Stimulated activated CD4-positive, alpha-beta T cell treated with anti-CD3 and anti-CD28 coated beads, Interleukin-2, amount 100 ng/mL, for 24 hours (primary cell): ENCODE measurements at places on chromosomes 16 and 17.

DNA sequence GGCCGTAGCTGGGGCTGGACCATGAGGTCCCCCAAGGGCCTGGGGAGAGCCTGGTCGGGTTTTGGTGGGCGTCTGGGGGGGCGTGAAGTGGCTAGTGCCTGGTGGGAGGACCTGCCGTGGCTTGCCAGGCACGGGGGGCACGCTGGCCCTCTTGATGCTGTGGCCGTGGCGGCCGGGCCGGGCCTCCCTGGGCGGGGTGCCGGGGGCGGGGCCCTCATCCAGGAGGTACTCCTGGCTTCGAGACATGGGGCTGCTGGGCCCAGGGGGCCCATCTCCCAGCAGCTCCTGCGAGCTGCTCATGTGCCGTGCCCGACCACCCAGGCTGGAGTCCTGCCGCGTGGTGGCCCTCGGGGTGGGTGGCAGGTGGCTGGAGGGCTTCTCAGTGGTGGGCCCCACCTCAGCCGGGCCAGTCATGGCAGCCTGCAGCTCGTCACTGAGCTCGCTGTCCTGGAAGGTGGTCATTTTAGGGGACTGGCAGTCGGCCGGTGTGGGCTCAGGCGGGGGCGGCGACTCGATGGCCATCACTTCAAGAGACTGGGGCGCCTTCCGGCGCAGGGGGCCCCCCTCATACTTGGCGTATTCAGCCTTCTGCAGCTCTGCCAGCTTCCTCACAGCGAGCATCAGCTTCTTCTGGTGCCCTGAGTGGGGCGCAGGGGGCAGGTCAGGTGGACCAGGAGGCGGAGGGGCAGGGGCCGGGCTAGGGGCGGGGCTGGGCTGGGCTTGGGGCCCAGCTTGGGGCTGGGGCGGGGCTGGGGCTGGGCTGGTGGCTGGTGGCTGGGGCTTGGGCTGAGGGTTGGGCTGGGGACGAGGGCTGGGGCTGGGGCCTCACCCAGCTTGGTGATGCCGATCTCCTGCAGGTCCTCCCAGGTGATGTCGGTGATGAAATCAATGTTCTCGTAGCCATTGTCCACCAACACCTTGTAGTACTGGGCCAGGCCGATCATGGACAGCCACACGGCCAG lies 15.2 kb downstream of the CASKIN1 start:
- DNase-seq = no peak

DNA sequence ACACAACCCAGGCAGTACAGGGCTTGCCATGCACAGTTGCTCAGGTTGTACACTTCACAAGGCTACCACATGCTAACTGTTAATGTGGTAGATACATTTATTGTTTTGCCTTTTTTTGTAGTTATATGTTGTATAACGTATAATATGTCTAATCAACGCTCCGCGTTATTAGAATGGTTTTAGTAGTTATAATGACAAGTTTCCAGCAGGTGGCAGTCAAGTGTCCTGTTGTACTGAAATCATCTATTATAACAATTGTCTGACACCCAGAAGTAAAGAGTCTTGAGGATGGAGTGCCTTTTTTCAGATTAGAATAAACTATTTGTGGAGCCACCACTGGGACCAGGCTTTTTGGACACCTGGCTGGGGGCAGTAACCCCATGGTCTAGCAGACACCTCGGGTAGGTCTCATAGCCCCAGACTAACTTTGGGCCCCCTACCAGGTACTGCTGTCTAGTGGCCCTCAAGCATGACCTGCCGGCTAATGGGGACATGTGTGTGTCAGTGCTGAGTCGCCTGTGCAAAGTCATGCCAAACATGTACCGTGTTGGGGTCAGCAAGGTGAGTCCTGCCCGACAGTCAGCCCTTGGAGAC lies 32.8 kb downstream of the MYO15A start:
- DNase-seq = peak; percentile 49

GRCh38 chr16:48681520-48681919 lies 71.5 kb upstream of the N4BP1 start:
- DNase-seq = no peak

GRCh38 chr16:70678121-70678897 lies 7.5 kb downstream of the MTSS2 start:
- DNase-seq = no peak

- DNase-seq = no peak
Observed at GRCh38 chr16:25426829-25427228, 169.2 kb upstream of the ZKSCAN2 start.

GRCh38 chr16:6751191-6751590 lies 581.5 kb upstream of the RBFOX1 start:
- DNase-seq = no peak

DNA sequence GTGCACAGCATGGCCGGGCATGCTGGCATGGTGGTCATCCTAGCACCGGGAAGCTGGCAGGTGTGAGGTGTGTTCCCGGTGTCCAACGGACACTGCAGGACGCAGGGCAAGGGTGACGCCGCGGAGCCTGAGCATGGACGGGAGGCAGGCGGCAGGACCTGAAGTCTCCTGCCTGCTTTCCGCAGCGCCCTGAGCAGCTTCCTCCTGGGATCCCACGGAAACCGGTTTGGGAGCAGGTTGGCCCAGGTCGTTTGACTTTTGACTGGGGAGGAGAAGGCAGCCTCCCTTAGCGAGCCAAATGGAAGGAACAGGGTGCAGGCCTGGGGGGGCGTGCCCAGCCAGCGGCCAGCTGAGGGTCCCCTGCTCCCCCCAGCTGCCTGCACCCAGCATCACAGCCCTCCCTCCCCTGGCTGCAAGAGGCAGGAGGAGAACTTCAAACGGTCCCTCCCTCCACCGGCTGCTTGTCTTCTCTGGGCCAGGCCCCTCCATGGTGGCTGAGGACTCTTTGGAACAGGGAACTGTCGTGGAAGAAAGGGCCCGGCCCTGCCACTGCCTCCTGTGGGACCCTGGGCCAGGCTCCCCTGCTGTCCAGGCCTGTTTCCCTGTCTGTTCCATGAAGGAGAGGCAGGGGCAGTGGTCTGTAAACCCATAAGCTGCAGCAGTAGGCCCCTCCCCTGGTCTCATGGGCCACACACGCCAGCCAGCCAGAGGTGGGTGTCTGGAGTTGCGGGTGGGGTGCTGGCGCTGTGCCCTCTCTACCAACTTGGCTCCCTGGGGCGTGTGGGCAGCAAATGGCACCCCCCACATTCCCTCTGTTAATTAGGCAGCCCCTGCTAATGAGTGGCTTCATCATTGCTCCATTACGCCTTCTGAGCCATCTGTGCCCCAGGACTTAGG lies 7.8 kb upstream of the ADGRG1 start:
- DNase-seq = no peak

GRCh38 chr17:30217054-30217453 lies 18.4 kb downstream of the SLC6A4 start:
- DNase-seq = no peak

- DNase-seq = no peak
Observed at GRCh38 chr16:85394456-85395206, 218.5 kb upstream of the GSE1 start.

GRCh38 chr17:13503526-13503925 lies 98.2 kb downstream of the HS3ST3A1 start:
- DNase-seq = no peak

DNA sequence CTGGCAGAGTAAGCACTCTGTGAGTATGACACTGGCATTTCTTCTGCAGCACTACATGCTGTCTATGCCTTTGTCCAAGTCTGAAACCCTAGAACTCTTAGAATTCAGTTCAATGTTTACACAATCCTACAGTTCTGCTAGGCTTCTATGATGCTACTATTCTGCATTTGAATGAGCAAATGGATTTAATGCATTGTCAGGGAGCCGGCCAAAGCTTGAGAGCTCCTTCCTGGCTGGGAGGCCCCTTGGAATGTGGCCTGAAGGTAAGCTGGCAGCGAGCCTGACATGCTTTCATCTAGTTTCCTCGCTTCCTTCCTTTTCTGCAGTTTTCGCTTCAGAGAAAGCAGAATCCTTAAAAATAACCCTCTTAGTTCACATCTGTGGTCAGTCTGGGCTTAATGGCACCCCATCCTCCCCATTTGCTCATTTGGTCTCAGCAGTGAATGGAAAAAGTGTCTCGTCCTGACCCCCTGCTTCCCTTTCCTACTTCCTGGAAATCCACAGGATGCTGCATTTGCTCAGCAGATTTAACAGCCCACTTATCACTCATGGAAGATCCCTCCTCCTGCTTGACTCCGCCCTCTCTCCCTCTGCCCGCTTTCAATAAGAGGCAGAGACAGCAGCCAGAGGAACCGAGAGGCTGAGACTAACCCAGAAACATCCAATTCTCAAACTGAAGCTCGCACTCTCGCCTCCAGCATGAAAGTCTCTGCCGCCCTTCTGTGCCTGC lies at the start of gene CCL2:
CCL2 (plus strand) TSS at position 635 of the 730 bp plus-strand sequence; CDS start at position 700, 65 bp downstream.
- no peak for DNase-seq

DNA sequence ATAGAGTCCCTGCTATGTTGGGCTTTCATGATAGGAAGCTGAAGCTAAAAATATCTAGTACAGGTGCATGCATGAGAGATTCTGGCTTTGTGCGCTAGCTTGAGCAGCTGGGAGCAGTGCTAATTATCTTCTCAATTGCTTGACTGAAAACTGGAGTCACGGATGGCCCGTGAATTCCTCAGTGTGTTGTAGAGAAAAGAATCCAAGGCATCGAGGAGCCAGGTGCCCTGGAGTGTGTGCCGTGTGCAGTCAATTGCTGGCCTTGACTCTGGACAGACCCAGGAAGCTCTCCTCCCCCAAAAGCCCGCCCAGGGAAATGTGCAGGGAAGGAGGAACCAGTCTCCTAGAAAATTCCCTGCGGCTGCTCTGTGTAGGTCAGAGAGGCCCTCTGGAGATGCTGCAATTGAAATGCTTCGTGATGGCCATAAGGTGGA lies 14.2 kb downstream of the LGALS3BP start:
- DNase-seq = no peak

DNA sequence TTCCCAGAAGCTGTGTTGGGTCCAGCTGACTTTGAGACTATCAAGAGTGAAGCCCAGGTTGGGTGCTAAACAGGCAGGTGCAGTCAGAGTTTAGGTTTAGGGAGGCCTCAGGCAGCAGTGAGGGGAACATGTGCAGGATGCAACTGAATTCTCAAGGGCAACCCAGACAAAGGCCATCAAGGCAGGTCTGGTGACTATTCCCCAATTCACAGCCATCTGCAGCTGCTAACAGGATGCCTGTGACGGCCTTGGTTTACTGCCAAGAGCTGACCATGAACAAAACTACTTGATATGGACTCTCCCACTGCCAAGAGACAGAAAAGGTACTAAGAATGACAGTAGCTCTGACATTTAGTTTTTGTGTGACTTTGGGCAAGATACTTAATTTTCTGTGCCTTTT lies 45.2 kb upstream of the BCAR1 start:
- DNase-seq = no peak

DNA sequence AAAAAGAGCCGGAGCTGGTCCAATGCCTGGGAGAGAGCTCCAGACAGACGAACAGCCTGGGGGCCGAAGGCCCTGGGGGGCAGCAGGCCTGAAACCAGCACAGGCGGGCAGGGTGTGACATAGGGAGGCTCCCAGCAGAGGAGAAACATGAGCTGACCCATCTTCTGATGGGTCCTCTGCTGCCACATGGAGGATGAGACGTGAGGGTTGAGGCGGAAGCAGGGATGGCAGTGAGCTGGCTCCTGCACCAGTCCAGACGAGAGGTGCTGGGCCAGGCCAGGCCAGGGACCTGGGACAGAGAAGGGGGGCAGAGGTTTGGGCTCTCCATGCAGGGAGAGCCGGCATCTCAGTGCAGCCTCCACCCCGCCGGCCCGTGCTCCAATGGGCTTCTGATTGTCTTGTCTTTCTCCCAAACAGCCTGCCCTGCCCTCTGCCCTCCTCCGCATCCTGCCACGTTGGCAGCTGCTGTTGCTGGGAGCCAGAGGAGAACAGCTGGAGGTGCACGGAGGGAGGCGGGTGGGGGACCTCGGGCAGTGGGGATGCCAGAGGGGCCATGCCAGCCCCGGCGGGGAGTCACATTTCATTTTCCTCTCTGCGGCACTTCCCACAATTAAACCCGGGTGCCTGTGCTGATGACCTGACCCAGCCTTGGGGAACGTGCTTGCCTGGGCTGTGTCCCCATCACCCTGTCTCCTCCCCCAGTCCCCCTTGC lies 139.1 kb upstream of the GSE1 start:
- DNase-seq = no peak

DNA sequence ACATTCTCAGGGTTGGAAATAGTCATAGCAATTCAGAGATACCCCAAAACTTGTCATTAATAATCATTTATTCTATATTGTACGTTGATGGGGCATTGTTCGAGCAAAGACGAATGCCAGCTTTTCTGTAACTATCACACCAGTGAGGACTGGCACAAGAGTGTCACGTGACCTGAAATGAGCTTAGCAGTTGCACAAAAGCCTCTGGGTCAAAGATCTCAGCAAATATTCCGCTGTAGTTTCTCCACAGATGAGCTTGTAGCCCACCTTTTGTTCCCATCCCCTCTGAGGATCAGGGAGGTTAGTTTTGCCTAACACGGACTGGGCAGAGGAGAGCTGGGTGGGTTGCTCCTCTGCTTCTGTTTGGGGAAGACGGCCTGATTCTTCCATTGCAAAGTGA lies 18.2 kb downstream of the IRX3 start:
- no peak for DNase-seq

GRCh38 chr17:76540381-76541300 lies 797 bp downstream of the PRCD start:
- DNase-seq = no peak

DNA sequence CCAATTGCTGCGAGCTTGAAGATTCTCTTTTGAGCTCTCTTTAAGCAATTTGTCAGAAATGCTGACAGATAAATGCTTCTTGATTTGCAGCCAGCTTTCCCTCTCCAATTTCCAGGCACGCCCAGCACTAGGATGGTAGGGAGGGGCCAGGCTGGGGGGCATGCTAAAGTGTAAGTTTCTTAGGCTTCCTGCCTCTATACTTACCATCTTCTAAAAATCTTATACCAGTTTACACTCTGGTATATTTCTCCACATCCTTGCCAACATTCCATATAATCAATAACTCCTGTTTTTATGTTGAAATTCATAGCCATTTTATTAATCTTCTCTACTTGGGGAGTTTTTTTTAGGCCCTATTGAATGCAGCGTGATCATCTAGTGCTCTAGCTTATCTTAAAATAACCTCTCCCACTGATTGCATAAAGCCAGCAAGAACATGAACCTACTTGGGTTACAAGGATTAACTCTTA lies 17.5 kb downstream of the ACSF2 start:
- DNase-seq = no peak

GRCh38 chr16:21116148-21116693 lies 34.4 kb downstream of the DNAH3 start:
- DNase-seq = no peak

GRCh38 chr17:40460968-40461731 lies 17.9 kb downstream of the IGFBP4 start:
- no peak for DNase-seq

DNA sequence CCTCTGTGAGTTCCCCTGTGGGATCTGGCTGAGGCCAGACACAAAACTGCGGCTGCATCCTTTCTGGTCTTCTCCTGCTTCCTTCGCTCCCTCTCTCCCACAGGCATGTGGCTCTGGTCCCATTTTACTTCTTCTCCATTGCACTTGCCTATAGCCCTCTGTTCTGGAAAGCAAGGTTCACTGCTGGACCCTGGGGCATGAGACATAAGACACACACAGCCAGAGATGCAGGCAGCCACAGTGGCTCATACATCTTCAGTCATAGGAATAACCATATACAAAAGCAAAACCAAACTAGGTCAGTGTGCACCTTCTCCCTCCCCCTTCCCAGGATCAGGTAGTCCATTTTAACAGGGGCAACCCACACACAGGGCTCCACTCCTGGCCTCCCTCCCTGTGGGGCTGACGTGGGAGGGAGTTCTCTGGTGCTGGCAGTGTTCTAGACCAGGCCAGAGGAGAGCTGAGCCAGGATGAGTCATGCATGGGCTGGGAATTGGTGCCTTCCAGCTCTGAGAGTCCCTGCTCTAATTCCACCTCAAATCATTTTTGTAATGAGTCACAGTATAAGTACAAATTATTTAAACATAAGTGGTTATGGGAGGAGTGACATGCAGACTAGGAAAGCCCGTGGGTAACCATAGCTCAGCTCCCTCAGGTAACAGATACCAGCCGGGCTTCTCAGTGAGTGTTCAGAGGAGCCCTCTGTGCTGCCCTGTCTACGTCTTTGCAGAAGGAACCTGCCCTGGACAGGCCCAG lies 58.0 kb downstream of the ASIC2 start:
- DNase-seq = peak; percentile 19
